ENCODE measurements at places on chromosomes 6 and 20. TPM values are rescaled to one million over a fixed set of nuclear protein-coding genes. Genes with fewer than 3 reads are reported as not detected.
A peak's percentile ranks its signal among the peaks of the same experiment; 100 is the strongest.

Gene RHAG
- total RNA-seq = not detected

DNA sequence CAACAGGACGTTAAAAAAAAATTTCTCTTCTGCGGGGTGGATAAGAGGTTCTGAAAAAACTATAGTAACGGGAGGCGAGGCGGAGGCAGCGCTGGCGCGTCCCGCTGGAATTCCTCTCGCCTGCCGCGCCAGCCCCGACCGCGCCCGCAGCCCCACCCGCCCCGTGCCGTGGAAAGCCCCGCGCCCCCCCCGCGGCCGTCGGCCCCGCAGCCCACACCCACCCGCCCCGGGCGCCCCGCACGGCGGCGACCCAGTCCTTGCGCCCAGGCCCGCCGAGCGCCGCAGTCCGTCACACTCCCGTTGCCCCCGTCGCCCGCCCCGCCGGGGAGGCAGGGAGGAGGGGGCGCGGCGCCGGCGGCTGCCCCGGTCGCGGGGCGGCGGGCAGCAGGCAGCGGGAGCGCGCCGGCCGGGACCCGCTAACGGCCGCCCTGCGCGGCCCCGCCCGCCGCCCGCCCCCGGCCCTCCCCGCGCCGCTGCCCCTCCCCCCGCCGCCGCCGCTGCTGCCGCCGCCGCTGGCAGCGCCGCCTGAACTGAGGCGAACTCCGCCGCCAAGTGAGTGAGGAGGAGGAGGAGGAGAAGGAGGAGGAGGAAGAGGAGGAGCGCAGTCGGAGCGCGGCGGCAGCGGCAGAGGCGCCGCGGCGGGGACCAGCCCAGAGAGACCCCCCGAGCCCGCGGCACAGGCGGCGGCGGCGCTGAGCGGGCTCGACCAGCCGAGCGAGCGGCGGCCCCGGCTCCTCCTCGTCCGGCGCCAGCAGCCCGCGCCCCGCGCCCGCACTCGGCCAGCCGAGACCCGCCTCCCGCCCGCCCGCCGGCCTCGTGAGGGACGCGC lies at the start of gene QKI:
Gene QKI (plus strand): TSS at position 602 of the 829 bp plus-strand sequence. CDS start 476 bp downstream, outside the sequence.
- H3K4me3 ChIP-seq = peak within 1 kb of the TSS; percentile 82
- peak within 1 kb of the TSS; percentile 97 for H3K27ac ChIP-seq
- peaks cover 29% of the 10 kb centered on the region for H3K4me1 ChIP-seq
- no peak for DNase-seq
- H3K27me3 ChIP-seq = no peaks in the 10 kb centered on the region

DNA sequence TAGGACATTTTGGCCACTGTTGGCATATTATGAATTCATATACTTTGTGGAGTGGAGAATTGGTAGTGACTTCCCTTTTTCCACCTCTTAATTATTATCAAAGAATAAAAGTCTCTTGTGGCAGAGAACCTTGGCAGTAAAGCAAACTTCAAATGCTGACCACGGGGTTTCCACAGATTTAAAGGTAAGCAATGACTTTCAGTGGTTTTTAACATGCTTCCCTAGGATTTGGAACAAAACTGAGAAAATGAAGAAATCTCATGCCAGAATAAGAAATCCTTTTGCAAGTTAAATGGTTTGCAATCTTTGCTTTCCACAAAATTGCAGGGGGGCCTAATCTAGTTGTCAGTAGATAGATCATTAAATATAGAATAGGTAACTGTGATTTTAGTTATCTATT lies 2.0 kb upstream of the SDC4 start:
- H3K27ac ChIP-seq = no peak overlapping the region
- no peaks in the 10 kb centered on the region for H3K36me3 ChIP-seq
- no peaks in the 10 kb centered on the region for H3K27me3 ChIP-seq
- no peak for DNase-seq
- H3K4me1 ChIP-seq = peaks cover 44% of the 10 kb centered on the region

- H3K4me1 ChIP-seq = peaks cover 40% of the 10 kb centered on the region
- no peak for DNase-seq
- no peak overlapping the region for H3K4me3 ChIP-seq
- H3K27ac ChIP-seq = no peak overlapping the region
- H3K27me3 ChIP-seq = no peaks in the 10 kb centered on the region
These were observed 39.9 kb upstream of the BEND6 start for GRCh38 chr6:56914798-56915658.

DNA sequence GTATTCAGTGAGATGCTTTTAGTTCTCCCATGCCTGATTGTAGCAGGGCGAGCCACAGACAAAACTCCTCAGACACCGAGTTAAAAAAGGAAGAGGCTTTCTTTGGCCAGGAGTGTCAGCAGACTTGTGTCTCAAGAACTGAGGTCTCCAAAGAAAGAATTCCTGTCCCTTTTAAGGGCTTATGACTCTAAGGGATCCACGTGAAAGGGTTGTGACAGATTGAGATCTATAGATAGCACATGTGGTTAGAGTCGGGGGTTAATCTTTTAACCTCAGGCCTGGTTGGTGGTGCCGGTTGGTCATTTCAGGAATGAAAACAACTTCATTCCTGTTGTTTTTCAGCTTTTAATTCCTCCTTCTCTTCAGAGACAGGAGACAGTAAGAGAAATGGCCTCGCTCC lies 168.8 kb upstream of the GRIK2 start:
- DNase-seq = no peak
- H3K27ac ChIP-seq = no peak overlapping the region
- H3K4me3 ChIP-seq = no peak overlapping the region
- H3K4me1 ChIP-seq = no peaks in the 10 kb centered on the region
- peaks cover 2% of the 10 kb centered on the region for H3K36me3 ChIP-seq
- no peaks in the 10 kb centered on the region for H3K27me3 ChIP-seq

Gene CALHM4
- total RNA-seq = not detected

- H3K36me3 ChIP-seq = peaks cover 6% of the 10 kb centered on the region
- H3K4me1 ChIP-seq = peaks cover 25% of the 10 kb centered on the region
- peak within 1 kb of the TSS; percentile 94 for H3K27ac ChIP-seq
- H3K27me3 ChIP-seq = no peaks in the 10 kb centered on the region
- DNase-seq = no peak
- H3K4me3 ChIP-seq = peak within 1 kb of the TSS; percentile 79
These were observed at the start of gene PLTP for GRCh38 chr20:45911486-45912343. TSS of gene PLTP (minus strand) at chr20:45912155. CDS start at chr20:45911452, 703 bp downstream.

DNA sequence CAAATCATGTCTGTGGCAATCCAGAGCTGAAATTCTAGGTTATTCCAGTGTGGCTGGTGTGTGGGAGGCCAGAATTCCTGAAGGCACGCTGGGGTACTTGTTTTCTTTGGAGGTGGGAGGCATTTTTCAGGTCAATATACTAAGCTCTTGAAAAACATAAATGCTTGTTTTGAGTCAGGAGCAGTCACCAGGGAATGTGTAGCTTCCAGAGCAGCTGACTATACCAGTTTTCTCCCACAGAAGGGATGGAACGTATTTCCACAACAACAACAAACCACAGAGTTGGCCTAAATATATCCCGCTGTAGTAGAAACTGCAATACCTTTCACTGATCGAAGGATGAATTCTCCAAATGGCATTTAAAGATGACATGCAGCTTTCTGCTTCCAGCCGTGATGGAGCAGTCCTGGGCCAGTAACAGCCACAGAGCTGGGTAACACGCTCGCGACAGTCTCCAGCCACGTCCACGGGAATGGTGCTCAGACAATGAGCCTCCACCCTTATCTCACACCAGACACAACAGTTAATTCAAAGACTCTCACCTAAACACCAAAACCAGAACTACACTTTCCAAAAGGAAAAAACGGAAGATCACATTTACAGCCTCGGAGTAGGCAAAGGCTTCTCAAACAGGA lies 23.2 kb downstream of the CHRNA4 start:
- peaks cover 33% of the 10 kb centered on the region for H3K4me1 ChIP-seq
- no peak overlapping the region for H3K4me3 ChIP-seq
- peaks cover 34% of the 10 kb centered on the region for H3K27me3 ChIP-seq
- peak overlapping the region; percentile 15 for H3K27ac ChIP-seq

Gene OXT
- total RNA-seq = not detected

Gene CYP39A1
- 0.62 TPM for total RNA-seq

Gene LRFN2
- not detected for total RNA-seq

DNA sequence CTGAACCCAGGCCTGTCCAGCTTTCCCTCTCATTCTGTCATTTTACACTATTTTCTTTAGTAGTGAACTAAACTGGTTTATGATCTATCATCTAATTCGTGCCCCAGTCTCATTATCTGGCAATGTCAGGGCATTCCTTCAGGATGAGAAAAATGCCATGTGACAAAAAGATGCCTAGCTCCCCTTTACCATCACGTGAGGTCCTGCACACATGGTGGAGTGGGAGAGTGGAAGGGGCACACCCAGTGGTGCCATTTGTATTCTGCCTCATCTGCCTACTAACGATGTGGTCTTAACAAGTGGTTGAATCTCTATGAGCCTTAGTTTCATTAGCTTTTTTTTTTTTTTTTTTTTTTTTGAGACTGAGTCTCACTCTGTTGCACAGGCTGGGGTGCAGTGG lies 41.2 kb downstream of the CDC5L start:
- H3K27ac ChIP-seq = no peak overlapping the region
- no peak overlapping the region for H3K4me3 ChIP-seq
- no peak for DNase-seq
- no peaks in the 10 kb centered on the region for H3K27me3 ChIP-seq
- peaks cover 11% of the 10 kb centered on the region for H3K36me3 ChIP-seq

Gene SLC17A2
- total RNA-seq = not detected

Gene C20orf202
- not detected for total RNA-seq

DNA sequence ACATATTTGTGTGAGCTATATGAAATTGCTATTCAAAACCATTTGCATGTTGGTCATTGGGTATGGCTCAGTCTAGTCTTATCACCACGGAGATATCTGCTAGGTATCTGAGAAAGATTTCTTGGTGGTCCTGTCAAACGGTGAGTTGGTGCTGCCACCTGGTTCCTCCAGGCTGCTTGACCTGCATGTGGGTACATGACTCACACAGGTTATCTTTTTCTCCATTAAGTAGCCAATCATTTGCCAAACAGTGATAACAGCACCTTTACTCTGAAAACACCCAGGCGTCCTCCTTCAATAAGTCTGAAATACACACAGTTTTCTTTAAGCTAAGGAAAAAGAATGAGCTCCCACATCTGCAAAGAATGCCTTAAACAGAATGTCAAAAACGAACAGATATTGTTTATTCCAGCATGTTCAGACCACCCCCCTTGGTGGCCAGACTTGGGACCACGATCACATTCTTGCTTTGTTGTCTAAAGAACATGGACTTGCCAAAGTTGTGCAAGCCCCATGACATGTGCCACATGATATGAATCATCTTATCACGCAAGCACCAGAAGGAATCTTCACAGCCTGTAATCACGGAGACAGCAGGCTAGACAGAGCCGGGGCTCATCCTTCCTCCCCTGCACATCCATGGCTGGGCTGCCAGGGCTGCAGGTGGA lies 200.7 kb upstream of the THBS2 start:
- no peak overlapping the region for H3K27ac ChIP-seq
- H3K27me3 ChIP-seq = no peaks in the 10 kb centered on the region
- DNase-seq = no peak
- peaks cover 2% of the 10 kb centered on the region for H3K36me3 ChIP-seq
- peaks cover 16% of the 10 kb centered on the region for H3K4me1 ChIP-seq
- no peak overlapping the region for H3K4me3 ChIP-seq

Gene DEFB124
- not detected for total RNA-seq

DNA sequence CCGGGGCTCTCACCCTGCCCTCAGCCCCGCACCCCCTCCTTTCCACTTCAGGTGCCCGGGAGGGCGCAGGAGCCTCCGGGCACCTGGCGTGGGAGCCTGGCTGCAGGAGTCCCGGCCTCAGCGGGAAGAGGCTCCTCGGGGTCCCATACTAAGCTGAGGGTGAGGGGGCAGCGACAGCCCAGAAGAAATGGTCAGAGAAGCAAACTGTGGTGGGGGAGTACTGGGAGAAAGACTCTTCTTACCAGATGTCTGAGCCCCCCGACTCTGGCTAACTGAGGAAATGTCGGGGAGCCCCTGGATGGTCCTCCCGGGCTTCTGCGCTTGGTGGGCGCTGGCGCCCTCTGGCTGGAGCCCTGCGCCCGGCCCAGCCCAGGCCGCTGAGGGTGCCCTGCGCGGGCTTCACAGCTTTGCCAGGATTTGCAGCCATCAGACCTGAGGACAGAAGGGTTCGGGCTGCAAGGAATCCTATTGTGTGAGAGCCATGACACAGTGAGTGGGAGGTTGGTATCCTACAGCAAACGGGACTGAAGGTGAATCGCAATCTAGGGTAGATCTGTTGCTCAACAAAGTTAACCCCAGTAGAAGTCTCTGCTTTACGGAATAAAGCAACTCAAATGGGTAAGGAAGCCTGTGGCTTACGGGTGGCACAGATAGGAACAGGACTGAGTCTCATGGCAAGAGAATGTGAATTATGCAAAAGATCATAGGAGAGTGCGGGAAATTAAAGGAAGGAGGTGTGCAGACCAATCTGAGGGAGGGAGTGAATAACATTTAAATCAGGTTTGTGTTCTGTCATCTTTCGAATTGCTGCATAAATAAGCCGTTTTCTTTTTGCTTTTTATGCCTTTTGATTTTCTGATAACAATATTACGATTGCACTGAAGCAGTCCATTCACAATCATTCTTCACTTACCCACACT lies 639 bp upstream of the RCAN2 start:
- no peak for DNase-seq
- H3K27ac ChIP-seq = no peak overlapping the region
- H3K36me3 ChIP-seq = no peaks in the 10 kb centered on the region
- peaks cover 15% of the 10 kb centered on the region for H3K27me3 ChIP-seq
- peaks cover 19% of the 10 kb centered on the region for H3K4me1 ChIP-seq
- H3K4me3 ChIP-seq = peak overlapping the region; percentile 71

- H3K4me1 ChIP-seq = no peaks in the 10 kb centered on the region
- no peak overlapping the region for H3K4me3 ChIP-seq
- H3K27ac ChIP-seq = no peak overlapping the region
- peaks cover 25% of the 10 kb centered on the region for H3K27me3 ChIP-seq
- peaks cover 4% of the 10 kb centered on the region for H3K36me3 ChIP-seq
These were observed 23.8 kb downstream of the PRSS35 start for GRCh38 chr6:83536034-83536646.

Gene VTA1
- 44.5 TPM for total RNA-seq

Gene NR2E1
- total RNA-seq = not detected

Gene CAGE1
- not detected for total RNA-seq

Gene PRICKLE4
- total RNA-seq = 3.6 TPM

- H3K36me3 ChIP-seq = no peaks in the 10 kb centered on the region
- no peak overlapping the region for H3K4me3 ChIP-seq
- H3K4me1 ChIP-seq = no peaks in the 10 kb centered on the region
- peaks cover 5% of the 10 kb centered on the region for H3K27me3 ChIP-seq
- DNase-seq = no peak
These were observed 49.2 kb upstream of the TBC1D32 start for GRCh38 chr6:121383478-121383877.
